ENCODE measurements at places on chromosomes 5 and 9.

DNA sequence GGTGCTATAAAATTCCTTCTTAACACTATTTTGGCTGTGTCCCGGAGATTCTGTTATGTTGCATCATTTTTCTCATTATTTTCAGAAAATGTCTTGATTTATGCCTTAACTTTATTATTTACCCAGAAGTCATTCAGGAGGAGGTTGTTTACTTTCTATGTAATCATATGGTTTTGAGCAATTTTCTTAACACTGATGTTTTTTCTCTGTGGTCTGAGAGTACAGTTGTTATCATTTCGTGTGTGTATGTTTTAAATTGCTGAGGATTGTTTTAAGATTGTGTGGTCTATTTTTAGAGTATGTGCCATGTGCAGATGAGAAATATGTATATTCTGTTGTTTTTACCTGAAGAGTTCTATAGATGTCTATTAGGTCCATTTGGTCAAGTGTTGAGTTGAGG lies 498.1 kb upstream of the ZNF608 start:
- DNase-seq = no peak

DNA sequence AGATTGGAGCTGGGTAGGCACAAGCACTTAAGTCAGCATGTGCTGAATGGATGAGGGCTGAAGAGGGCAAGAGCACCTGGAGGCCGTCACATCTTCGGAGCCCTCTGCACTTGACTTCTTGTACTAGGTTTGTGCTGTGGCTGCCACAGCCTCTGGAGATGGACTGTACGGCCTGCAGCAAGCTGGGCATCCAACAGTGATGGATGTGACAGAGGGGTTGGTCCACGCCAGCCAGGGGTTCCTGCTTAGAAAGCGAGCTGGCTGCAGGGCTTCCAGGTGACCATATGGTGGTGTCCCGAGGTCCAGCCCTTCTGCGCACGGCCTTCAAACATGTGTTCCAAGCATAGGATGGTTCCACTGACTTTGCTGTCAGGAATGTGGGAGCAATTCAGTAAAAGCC lies 65.1 kb upstream of the PHYKPL start:
- no peak for DNase-seq

DNA sequence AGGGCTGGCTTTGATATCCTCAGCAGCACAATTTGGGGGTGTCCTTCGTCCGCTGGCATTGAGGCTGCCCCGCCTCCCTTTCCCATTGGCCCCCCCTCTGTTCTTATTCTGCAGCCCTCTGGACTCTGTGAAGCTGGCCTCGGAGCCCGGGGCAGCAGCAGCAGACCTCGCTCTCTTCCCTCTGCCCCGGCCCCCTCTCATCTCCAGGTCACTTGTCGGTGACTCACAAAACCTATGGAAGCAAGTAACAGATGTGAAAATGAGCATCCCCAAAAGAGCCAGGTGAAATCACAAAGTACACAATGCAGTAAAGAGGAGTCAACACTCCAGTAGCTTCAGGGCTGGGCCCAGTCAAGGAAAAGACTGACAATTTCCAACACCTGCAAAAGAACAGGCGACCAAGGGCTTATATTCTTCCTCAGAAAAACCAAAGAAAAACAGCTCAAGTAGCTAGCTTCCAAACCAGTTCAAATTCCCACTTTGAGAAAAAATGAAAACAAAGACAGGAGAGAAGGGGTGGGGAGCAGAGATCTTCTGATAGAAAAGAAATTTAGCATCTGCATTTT lies 97.5 kb downstream of the ZNF608 start:
- no peak for DNase-seq

DNA sequence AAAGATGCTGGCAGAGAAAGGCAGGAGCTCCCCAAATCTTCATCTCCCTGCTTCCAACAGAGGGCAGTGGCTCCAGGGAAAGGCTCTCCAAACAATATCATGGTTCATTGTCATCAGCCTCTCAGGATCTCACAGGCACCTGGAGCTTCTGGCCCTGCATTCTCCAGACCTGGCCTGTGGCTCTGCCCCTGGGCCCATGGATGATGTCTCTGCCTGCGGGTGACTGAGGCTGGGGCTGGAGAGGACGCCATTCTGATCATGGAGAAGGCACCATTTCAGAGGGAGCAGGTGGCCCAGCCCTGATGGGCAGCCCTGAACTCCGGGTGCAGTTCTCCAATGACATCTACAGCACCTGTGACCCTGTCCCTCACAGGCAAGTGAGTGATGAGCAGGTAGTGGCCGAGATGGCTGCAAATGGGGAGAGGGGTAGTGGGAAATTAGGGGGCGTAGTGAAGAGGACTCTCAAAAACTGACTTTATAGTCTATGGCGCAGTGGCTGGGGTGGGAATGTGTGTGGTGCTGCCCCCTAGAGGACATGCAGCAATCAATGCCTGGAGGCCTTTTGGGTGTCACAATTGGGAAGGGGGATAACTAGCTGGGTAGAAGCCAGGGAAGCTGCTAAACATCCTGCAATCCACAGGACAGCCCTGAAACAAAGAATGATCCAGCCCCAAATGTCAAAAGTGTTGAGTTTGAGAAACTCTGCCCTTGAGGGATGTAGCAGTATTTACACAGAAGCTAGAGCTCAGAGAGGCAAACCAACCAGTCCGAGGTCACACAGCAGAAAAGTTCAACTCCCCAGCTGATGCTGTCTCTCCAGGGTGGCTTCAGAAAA lies 3.2 kb downstream of the SH3PXD2B start:
- no peak for DNase-seq

- DNase-seq = no peak
Observed at GRCh38 chr9:77820293-77820954, 172.3 kb upstream of the GNA14 start.

GRCh38 chr5:59407967-59408366 lies 485.6 kb downstream of the PDE4D start:
- no peak for DNase-seq

- no peak for DNase-seq
Observed at GRCh38 chr5:176652136-176652535, 4.9 kb downstream of the TSPAN17 start.

GRCh38 chr5:159550951-159551350 lies 220.7 kb upstream of the IL12B start:
- DNase-seq = no peak

DNA sequence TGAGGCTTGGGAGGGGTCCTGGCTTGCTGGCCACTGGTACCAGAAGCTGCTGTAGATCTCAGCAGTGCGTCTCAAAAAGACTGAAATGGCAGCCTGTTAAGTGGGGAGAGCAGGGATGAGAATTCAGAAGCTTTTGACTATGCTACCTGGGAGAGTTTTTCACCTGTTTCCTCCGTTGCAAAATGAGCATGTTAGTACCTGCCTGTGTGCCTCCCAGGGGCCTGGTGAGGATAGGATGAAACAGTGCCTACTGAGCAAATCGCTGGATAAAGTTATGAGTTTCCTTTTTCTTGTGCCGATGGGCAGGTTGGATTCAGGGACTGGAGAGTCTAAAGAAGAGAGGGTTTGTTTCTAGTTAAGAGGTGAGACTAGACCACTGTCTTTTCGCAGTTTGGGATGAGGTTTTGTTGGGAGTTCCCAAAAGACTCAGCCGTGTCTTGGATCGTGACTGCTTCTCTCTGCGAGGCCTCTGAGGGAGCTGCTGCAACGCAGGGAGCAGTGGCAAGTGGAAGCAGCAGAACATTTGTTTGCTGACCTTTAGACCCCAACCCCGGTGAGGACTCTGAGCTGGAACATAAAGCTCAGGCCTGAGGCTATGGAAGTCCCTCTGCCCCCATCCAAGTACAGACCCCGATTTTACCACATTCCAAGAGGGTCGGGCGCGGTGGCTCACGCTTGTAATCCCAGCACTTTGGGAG lies 1.4 kb downstream of the RALGPS1 start:
- DNase-seq = no peak

- no peak for DNase-seq
Observed at GRCh38 chr5:172315587-172316493, 32.3 kb upstream of the UBTD2 start.

- no peak for DNase-seq
Observed at GRCh38 chr5:66277981-66278380, 133.9 kb downstream of the SREK1 start.

- no peak for DNase-seq
Observed at GRCh38 chr5:36712706-36713105, 106.3 kb downstream of the SLC1A3 start.

DNA sequence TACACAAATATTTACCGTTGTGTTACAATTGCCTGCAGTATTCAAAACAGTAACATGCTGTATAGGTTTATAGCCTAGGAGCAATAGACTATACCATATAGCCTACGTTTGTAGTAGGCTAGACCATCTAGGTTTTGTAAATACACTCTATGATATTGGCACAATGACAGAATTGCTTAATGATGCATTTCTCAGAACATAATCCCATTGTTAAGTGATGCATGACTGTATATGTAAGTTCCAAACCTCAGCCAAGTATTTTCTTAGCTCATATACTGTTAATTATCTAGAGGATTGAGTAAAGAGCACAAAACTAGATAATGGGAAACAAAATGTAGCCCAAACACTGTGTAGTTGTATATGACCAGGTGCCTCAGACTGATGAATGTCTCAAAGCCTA lies 220.1 kb downstream of the ANXA1 start:
- no peak for DNase-seq

DNA sequence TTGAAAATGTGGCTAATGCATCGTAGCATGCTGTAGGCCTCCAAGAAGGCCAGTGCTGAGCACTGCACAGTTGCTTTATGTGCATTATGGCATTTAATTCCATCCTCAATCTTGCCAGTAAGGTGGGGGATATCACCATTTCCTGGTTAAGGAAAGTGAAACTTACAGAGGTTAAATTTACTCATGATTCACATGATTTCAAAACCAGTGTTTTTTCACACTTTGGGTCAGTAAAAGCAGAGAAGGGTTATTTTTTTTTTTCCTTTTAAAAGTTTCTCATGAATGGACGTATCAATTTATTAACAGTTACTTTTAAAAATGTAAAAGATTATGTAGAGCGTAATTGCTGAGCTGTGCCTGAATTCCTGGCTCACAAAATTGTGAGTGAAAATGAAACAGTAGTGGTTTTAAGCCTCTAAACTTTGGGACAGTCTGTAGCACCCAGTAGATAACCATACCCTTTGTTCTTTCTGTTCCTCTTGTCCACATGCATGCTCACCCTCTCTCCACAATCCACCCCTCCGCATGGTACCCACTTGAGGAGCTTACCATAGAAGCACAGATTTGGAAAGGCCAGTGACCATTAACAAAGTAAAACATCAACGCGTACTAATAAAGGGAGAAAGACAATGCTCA lies 21.2 kb downstream of the MAST4 start:
- DNase-seq = no peak

- DNase-seq = peak; percentile 7
Observed at GRCh38 chr5:157217289-157218024, 36.8 kb downstream of the ITK start.

- DNase-seq = no peak
Observed at GRCh38 chr9:70054521-70054920, 10.9 kb downstream of the MAMDC2 start.

DNA sequence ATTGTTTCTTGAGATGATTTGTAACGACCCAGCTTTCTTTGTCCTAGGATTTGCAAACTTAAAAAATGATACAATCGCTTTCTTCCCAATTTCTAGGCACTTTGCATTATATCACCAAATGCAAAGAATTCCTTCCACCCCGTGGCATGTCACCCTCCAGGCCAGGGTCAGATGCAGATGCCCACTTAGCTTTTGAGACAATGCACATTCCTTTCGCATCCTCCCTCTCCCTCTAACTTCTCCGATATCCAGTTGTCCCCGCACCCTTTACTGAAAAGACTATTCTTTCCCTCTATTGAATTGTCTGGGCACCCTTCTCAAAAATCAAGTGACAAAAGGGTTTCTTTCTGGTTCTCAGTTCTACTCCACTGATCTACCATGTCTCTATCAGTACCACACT lies 17.3 kb downstream of the RNF130 start:
- DNase-seq = no peak

GRCh38 chr5:135890296-135890695 lies 5.3 kb downstream of the IL9 start:
- DNase-seq = no peak

- no peak for DNase-seq
Observed at GRCh38 chr5:90602681-90603080, 44.1 kb downstream of the ADGRV1 start.

- no peak for DNase-seq
Observed at GRCh38 chr9:134293611-134294152, 32.6 kb upstream of the RXRA start.

GRCh38 chr9:97501177-97501971 lies at the start of gene TMOD1:
TMOD1 (plus strand) TSS chr9:97501666; CDS start chr9:97524189, 22,523 bp downstream.
- DNase-seq = peak; percentile 86

- no peak for DNase-seq
Observed at GRCh38 chr5:154818471-154819116, 31.8 kb downstream of the FAXDC2 start.
